Activated T-cell treated with anti-CD3 and anti-CD28 coated beads for 48 hours (primary cell): ENCODE measurements at places on chromosomes 11 and 22.

GRCh38 chr11:107858217-107859070 is at the start of gene SLC35F2:
Gene SLC35F2, minus strand, starts transcription at chr11:107858787. Its CDS starts 20 bp downstream, at chr11:107858767.
- peak; percentile 74 for DNase-seq

GRCh38 chr22:46862418-46863324 is 100.2 kb downstream of the TBC1D22A start:
- DNase-seq = no peak

DNA sequence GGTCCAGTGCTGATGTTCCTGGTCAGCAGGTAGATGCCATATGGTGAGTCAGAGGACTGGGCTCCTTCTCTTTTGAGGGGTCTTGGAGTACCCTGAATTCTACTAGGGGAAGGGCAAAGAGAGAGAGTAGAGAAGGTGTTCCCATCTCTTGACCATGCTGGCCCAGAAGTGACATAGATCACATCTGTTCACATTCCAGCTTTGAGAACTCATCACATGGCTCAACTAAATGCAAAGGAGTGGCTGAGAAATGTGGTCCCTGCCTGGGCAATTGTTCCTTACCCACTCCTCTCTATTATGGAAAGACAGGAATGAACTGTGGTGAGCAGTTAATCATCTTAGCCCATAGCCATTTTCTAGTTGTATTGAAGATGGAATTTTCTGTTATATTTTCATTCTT is 105.4 kb upstream of the TIMP3 start:
- no peak for DNase-seq

DNA sequence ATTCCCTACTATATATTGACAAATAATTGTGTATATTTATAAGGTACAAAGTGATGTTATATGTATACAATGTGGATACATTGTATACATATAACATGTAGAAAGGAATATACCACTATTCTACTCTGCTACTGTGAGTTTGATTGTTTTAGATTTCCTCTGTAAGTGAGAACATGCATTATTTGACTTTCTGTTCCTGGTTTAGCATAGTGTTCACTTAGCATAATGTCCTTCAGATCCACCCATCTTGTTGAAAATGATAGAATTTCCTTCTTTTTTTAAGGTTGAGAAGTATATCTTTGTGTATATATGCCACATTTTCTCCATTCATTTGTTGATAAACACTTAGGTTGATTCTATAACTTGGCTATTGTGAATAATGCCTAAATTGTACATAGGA is 140.8 kb upstream of the BDNF start:
- no peak for DNase-seq

DNA sequence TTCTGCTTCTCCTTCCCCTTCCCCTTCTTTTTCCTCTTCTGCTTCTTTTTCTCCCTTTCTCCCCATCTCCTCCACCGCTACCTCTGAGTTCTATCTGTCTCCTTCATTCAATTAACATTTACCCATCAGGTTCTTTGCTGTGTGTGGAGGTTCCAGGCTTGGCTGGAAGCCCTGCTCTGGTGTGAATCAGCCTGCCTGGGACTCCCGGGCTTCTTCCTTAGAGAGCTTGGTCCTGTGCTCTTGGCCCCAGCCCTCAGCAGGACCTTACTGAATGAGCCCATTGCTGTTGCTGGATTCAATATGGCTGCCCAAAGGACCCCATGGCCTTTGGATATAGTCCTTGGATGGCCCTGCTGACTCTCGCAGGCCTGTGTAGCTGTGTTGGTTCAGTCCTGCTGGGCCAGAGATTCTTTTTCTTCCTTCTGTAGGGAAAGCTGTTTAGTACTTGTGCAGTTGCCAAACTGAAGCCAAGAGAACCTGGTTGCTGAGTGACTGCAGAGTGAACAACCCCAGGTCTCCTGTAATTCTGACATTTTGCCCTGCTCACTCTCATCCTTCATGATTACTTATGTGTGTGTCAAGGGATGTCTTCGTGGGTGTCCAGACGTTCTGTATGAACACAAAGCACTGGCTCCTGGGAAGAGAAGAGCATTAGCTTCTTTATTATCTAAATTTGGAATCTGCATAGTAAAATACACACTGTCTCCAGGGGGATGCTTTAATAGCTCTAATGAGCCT is 81.0 kb upstream of the ZBED5 start:
- no peak for DNase-seq

GRCh38 chr11:92826136-92826535 is 143.3 kb upstream of the MTNR1B start:
- DNase-seq = no peak

GRCh38 chr11:15113381-15113780 is 1.3 kb upstream of the INSC start:
- no peak for DNase-seq

- DNase-seq = no peak
Measured at GRCh38 chr11:61472282-61472681, 36.3 kb upstream of the LRRC10B start.

GRCh38 chr11:91173701-91174100 is 950.9 kb upstream of the CHORDC1 start:
- DNase-seq = no peak

DNA sequence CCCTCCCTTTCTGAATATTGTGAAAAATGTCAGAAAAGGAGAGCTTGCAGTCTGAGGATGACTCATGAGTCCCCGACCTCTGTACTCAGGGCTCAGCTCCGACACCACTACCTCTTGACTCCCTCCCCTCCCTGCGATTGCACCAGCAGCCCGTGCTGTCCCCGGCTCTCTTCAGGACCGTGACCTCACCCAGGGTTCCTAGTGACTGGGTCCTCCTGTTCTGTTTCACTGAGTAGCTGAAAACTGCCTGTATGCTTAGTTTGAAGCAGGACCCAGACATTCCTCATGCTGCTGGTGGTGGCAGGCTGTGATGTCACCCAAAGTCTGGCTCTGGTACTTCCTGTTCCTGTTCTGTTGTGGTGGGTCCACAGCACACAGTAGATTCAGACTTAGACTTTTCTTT is 11.7 kb downstream of the PHRF1 start:
- DNase-seq = peak; percentile 60

DNA sequence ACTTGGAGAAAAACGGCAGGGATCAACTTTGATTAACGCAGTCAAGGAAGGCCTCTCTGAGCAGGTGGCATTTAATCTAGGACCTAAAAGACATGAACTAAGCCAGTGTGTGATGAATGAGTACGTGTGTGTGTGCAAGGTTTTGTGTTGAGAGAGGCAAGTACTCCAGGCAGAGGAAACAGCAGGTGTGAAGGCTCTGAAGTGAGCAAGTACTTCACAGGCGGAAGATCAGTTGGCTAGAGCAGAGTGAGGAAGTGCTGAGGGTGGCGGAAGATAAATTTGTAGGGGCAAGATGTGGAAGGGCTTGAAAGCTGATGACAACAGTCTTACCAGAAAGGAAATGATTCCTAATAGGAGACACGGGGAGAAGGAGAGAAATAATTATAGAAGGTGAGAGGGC is 6.8 kb downstream of the APIP start:
- DNase-seq = no peak

DNA sequence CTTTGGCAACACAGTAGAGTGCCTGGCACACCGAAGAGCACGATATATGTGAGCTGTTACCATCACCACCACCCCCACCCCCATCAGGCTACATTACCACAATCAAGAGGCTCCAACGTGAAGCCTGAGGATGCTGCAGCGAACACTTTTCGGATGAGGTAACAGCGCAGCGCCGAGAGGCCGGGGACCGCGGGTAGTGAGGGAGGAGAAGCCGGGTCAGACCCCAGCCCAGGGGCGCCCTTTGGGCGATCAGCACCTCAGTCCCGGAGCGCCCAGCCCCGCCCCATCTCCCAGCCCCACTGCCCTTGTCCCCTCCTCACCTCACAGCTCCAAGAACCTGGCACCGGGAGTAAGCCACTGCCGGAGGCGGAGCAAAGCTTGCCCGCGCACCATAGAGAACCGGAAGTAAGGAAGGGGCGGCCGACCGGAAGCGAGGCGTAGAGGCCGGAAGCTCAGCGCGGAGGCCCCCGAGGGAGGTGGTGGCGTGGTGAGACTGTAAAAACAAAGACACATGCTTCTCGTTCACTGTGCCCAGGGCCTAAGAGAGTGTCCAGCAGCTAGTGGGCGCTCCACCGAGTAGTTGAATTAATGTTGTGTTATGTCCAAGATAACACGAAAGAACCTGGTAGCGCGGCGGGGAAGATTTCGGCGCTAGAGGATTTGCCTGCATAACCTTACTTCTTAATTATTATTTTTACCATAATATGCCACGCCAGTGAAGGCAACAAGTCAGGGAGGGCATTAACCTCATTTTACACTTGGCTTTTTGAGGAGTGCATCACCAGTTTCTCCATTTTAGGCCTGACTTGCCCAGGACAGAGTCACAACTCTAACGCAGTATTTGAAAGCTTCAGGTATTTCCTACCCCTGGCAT is at the start of gene THOC5:
THOC5 (minus strand) TSS at position 407 of the 874 bp plus-strand sequence. CDS start 4,610 bp downstream, outside the sequence.
- DNase-seq = peak; percentile 85

- no peak for DNase-seq
Measured at GRCh38 chr22:44627521-44628139, 74.4 kb upstream of the PRR5 start.

- DNase-seq = no peak
Measured at GRCh38 chr11:11894486-11894885, 52.7 kb downstream of the USP47 start.

- no peak for DNase-seq
Measured at GRCh38 chr22:23263651-23264555, 83.6 kb downstream of the BCR start.

DNA sequence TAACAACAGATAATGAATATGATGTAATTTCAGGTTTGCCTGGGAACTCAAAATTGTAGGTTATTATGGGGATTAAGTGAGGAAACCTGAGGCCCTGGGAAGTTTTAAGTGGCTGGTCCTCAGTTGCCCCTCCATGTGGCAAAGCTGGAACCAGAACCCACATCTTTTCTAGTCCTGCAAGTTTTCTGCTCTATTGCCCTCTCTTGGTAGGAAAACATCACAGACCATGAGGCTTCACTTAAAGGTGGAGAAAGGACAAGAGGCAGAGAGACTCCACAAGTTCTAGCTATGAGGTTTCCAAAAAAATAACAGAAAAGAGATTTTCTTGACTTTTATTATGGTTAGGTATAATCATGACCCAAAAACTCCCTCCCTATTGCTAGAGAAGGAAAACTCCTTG is 115.5 kb upstream of the DDI1 start:
- no peak for DNase-seq

GRCh38 chr11:7413961-7414915 is 71.1 kb upstream of the OLFML1 start:
- DNase-seq = no peak

- no peak for DNase-seq
Measured at GRCh38 chr11:50187220-50187619, 154.5 kb downstream of the OR4C45 start.

DNA sequence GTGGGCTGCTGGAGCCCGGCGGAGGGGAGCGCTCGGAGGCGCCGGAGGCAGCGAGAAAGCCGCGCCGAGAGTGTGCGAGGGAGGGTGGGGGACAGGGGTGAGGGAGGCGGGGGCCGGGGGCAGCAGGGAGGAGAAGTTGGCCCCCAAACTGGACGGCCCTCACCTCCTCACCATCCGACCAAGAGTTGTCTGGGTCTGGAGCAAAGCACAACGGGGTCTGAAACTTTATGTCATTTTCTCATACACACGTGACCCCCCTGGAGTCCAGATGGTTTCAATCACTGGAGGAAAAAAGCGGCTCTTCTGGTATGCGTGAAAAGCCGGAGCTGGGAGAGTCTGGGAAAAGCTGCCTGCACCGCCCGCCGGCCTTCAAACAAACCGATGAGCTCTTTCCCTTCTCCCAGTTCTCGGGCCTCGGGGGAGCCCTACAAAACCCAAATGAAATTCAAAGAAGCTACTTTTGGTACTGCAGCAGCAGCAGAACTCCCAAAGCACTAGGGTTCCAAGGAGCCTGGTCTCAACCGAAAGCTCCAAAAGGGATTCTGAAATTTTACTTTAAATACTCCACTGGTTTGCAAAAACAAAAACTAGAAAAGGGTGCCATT is 39.7 kb upstream of the AKIP1 start:
- DNase-seq = no peak

GRCh38 chr11:44746894-44747293 is 20.1 kb downstream of the TSPAN18 start:
- DNase-seq = no peak

DNA sequence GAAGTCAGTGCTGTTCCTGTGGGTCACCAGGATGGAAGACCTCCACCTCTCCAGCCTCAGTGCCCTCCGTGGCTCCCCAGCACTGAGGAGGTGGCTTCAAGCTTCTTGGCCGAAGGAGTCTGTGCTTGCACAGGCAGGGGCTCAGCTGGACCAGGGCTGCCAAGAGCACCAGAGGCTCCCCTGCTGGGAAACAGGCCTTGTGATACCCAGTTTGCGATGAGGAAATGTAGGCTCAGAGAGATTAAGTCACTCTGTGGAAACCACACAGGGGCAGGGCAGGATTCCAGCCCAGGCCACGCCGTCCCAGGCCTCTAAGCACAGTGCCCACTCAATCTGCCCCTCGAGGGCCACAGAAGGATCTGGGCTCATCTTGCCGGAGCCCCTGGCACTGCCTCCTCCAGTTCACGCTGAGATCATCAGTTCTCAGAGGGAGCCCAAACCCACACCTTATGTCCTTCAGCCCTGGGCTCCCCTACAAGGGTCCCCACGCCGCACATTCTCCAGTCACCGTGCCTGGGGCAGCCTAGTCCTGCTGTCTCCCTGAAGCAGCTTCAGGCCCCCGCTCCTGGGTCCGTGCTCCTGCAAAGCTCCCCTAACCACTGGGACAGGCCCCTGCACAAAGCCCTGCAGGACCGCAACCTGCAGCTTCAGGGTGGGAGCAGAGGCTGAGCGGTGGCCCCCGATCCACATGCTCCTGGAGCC is 21.6 kb downstream of the ANO1 start:
- no peak for DNase-seq

DNA sequence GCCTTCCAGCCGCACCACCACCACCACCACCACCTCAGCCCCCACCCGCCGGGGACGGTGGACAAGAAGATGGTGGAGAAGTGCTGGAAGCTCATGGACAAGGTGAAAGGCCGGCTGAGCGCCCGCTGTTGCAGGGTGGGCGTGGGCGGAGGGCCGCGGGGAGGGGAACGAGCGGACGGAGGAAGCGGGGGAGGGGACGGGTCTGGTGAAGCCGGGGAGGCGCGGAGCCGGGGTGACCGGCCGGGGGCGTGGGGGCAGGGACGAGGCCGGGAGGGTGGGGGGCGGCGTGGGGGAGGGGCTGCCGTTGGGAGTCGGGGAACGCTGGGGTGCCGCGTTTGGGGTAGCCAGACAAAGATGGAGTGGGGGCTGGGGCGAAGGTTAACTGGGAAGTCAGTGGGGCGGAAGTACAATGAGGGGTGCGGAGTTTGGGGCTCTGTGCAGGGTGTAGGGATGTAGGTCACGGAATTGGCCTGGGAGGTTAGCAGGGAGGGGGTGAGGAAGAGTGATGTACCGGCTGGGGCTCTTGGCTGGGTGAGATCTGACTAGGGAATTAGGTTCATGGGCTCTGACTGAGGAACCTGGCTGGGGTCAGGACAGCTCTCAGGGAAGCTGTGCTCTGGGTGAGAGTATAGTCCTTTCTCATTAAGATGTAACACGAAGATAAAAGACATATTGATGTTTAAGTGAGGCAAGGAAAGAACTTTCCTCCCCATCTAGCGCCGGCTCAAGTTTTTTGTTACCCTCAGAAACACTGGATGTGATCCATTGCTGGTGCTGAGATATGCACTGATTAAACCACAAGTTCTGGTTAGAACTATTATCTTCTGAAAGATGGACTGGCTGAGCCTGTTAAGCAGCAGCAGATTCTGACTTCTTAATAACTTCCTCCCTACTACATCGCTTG is 624 bp downstream of the CBL start:
- DNase-seq = peak; percentile 40
